ENCODE measurements at places on chromosomes 1 and 21. TPM values are rescaled to one million over a fixed set of nuclear protein-coding genes. Genes with fewer than 3 reads are reported as not detected.

The ZBTB18 gene
- 26.7 TPM for polyA plus RNA-seq

The THEMIS2 gene
- 3.3 TPM for polyA plus RNA-seq

GRCh38 chr1:206715552-206716158 lies 30.9 kb downstream of the MAPKAPK2 start:
- no peak for DNase-seq

The KCNE2 gene
- polyA plus RNA-seq: 1.6 TPM

- DNase-seq: no peak
Measured at GRCh38 chr1:47226839-47227215, 5.2 kb downstream of the TAL1 start.

DNA sequence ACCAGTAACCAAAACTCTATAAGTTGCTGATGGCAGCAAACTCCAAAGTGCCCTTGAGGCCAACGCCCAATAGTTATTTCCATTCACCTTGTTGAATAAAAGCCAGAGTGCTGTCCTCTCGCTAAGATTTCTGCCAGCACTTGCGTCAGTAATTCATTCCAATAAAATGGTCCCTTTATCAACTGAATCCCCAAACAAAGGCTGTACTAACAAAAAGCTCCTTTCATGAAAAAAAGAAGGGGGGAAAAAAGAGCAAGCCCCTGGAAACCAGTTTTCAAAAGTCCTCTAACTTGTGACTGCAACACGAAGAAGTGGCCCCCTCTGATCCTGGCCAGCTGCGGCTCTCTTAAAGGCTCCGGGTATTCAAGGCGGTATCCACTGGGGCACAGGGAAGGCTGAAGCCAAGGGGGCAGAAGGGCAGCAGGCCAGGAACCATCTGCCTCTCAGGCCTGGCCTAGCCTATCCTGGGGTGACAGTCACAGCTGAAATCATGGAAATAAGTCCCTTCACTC lies 55.8 kb upstream of the ZNF326 start:
- DNase-seq: no peak

The CLDN14 gene
- 2.4 TPM for polyA plus RNA-seq

- no peak for DNase-seq
Measured at GRCh38 chr1:152514715-152515433, 592 bp downstream of the CRCT1 start.

The LRRC53 gene
- 0.04 TPM for polyA plus RNA-seq

- no peak for DNase-seq
Measured at GRCh38 chr1:3495776-3496745, 41.6 kb downstream of the ARHGEF16 start.

The VWA5B1 gene
- 1.2 TPM for polyA plus RNA-seq

DNA sequence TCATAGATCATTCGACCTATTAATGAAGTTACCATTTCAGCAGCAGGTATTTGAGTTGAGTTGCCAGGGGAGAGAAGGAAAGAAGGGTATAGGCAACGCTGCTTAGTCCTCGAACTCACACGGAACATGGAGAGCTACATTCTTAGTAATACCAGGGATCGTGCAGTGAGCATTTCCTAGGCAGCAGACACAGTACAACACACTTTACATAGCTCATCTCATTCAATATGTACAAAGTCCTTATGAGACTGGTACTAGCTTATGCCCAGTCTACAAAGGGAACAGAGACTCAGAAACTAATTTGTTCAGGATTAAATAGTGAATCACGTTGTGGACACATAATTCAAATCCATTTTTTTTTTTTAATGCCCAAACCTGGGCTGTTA lies 25.6 kb downstream of the IRF2BP2 start:
- DNase-seq: no peak

GRCh38 chr1:21099034-21099868 lies 77.4 kb downstream of the EIF4G3 start:
- no peak for DNase-seq

GRCh38 chr1:62912028-62912638 lies 128.2 kb downstream of the ATG4C start:
- DNase-seq: no peak

The TSPAN1 gene
- 88.0 TPM for polyA plus RNA-seq

GRCh38 chr1:34127006-34128000 lies 37.7 kb downstream of the CSMD2 start:
- no peak for DNase-seq

The WNT2B gene
- polyA plus RNA-seq: 4.4 TPM

The TMCC2 gene
- polyA plus RNA-seq: 8.2 TPM

GRCh38 chr1:211831558-211832323 lies 1.2 kb upstream of the LPGAT1 start:
- no peak for DNase-seq

GRCh38 chr1:214520544-214521165 lies 30.7 kb downstream of the PTPN14 start:
- DNase-seq: no peak

The HMGB4 gene
- not detected for polyA plus RNA-seq

The LINGO4 gene
- polyA plus RNA-seq: 0.03 TPM

- no peak for DNase-seq
Measured at GRCh38 chr1:17635811-17636210, 96.3 kb downstream of the ARHGEF10L start.

The COL6A2 gene
- polyA plus RNA-seq: 181 TPM

DNA sequence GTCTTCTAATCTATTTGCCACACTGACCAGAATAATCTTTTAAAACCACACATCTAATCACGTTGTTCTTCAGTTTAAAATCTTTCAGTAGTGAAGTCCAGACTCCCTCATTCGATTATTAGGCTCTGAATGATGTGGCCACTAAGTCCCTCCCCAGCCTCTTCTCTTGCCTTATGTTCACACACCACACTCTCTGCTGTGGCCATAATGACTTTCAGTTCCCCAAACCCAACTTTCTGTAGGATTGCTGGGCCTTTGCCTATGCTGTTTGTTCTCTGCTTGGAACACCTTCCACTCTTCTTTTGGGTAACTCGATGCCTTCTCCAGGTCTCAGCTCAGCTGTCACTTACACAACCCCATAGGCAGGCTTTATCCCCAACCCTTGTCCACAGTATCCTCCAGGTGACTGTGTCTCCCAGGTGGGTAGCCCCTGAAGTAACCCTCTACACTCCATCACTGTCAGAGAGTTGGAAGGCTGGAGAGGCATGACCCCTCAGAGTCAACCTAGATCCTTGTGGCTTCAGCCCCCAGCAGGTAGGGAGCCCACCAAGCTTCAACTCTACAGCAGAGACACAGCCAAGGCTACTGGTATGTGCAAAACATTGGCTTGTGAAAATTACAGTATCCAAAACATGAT lies 8.4 kb upstream of the SLC37A1 start:
- DNase-seq: no peak

- DNase-seq: no peak
Measured at GRCh38 chr21:32806810-32807386, 35.3 kb upstream of the PAXBP1 start.

- DNase-seq: no peak
Measured at GRCh38 chr21:25425156-25425555, 182.1 kb downstream of the MRPL39 start.

DNA sequence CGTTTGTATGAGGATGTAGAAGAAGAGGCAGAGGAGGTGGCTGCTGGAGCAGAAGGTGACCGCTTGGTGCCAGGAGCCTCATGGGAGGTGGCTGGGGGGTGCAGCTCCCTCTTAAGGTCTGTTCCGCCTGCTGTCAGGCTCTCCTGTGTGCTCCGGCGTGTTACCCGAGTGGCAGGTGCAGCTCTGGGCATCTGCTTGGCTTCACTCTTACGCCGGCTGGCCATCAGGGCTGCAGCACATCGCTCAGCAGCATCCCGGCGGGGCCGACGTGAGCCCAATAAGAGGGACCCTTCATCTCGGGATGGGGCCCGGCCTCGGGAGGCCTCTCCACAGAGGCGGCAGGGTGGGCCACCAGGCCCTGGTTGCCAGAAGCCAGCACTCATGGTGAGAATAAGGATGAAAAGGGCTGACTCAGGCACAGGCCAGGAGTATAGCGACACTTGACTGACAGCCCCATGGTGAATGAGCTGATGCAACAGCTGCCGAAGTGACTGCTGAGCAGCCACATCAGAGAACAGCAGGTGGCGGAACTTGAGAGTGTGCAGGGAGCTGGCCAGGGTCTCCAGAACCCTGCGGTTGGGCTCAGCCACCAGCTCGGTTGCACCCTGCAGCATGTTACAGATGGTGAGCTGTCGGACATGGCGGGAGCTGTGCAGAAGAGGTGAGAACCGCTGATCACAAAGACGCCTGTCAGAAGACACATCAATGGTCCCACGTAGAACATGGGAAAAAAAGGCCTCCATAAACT lies 17.5 kb downstream of the LRRC41 start:
- DNase-seq: no peak

- DNase-seq: no peak
Measured at GRCh38 chr21:25551569-25551968, 55.7 kb downstream of the MRPL39 start.

DNA sequence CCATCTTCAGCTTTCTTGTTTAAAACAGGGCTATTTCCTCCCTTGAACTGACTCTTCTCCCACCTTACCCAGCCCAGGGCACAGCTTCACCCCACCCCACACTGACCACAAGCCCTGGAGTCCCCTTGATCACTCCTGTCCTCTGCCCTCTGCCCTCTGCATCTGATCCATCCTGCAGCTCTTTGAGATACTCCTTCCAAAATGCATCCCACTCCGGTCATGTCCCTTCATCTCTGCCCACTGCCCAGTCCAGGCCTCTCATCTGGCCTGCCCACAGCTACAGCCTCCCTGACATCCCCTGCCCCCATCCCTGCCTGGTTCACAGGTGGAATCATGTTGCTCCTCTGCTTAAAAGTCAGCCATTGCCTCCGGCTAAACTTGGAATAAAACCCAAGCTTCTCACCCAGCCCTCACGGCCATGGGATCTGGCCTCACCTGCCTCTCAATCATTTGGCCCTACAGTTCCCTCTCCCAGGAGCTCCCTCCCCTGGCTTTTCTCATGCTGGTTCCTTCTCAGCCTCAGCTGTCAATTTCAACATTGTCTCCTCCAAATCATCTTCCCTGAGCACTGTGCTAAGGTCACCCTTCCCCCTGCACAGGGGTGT lies 202.0 kb downstream of the MATN1 start:
- DNase-seq: no peak

The MSH4 gene
- polyA plus RNA-seq: 0.14 TPM

DNA sequence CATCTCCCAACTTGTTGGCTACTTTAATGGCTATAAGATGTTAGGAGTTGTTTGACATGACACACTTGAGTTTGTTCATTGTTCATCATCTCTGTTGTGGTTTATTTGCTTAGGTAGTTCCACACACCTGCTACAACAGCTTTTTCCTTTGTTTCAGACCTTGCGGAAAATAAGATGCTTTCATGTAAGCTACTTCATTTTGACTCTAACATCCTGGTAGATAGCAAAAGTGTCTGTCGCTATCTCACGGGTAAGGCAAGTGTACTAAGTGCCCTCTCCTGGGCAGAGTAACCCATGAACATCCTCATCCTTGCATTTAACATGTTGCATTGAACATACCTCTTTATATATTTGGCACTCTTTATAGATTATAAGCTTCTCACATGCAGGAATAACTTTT lies 1.6 kb upstream of the OR10T2 start:
- DNase-seq: no peak

GRCh38 chr1:27116232-27116631 lies 38.7 kb downstream of the SLC9A1 start:
- no peak for DNase-seq

DNA sequence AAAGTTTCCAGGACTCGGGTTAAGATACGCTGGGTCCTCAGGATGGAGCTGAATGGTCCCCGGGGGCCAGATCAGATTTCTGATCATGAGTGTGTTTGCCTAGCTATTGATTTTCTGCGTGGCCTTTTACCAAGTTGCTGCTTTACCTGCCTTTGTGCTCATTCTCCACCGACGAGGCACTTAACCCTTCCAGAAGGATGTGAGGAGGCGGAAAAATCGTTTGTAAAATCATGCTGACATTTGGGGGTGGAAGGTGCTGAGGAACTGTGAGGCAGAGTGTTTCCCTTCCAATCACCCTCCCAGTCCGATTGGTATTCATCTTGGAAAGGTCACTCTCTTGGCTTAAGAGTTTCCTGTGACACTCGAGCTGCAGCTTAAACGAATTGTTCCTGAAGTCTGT lies 337.1 kb upstream of the KAZN start:
- DNase-seq: no peak

The NEK2 gene
- polyA plus RNA-seq: 17.8 TPM

GRCh38 chr1:167371030-167371429 lies 147.3 kb downstream of the CD247 start:
- DNase-seq: no peak

DNA sequence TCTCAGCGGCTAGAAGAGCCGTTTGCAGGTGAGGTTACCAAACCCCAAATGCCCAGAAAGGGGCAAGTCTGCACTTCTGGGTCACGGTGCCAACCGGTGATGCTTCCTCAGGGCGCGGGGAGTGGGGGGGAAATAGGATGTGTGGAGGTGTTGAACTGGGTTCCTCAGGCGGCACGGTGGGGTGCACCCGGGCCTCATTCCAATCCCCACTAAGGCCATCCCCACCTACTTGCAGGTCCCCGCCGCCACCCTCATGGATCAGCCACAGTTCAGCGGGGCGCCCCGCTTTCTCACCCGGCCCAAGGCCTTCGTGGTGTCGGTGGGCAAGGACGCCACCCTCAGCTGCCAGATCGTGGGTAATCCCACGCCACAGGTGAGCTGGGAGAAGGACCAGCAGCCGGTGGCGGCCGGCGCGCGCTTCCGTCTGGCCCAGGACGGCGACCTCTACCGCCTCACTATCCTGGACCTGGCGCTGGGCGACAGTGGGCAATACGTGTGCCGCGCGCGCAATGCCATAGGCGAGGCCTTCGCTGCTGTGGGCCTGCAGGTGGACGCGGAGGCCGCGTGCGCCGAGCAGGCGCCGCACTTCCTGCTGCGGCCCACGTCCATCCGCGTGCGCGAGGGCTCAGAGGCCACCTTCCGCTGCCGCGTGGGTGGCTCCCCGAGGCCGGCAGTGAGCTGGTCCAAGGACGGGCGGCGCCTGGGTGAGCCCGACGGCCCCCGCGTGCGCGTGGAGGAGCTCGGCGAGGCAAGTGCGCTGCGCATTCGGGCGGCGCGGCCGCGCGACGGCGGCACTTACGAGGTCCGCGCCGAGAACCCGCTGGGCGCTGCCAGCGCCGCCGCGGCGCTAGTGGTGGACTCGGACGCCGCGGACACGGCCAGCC lies 3.9 kb downstream of the OBSCN start:
- no peak for DNase-seq

DNA sequence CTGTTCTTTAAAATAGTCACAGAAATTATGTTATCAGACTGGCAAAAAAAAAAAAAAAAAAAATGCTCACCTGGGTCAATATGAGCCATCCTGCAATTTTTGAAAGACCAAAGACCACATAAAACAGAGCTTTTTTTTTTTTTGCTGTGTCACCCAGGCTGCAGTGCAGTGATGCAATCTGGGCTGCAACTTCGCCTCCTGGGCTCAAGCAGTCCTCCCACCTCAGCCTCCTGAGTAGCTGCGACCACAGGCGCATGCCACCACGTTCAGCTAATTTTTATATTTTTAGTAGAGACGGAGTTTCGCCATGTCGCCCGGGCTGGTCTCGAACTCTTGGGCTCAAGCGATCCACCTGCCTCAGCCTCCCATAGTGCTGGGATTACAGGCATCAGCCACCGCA lies 62.8 kb downstream of the RGS13 start:
- DNase-seq: no peak

The AUNIP gene
- polyA plus RNA-seq: 2.8 TPM

DNA sequence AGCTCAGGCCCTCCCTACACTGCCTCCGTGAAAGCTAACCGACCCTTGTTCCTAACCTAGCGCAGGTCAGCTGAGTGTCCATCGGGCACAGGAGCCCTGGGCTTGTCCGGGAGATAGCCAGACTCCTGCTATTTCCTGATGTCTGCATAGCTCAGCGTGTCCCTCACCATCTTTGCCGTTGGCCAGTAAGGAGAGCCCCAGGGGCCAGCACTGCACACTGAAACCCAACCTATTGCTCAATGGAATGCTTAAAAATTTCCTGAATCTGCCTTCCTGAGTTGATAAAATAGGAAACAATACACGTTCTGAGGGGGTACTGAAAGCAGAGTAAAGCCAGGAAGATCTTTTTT lies 2.2 kb downstream of the RUNX1 start:
- no peak for DNase-seq

The NPHS2 gene
- 427 TPM for polyA plus RNA-seq
